ENCODE measurements at places on chromosomes 13 and 19.

DNA sequence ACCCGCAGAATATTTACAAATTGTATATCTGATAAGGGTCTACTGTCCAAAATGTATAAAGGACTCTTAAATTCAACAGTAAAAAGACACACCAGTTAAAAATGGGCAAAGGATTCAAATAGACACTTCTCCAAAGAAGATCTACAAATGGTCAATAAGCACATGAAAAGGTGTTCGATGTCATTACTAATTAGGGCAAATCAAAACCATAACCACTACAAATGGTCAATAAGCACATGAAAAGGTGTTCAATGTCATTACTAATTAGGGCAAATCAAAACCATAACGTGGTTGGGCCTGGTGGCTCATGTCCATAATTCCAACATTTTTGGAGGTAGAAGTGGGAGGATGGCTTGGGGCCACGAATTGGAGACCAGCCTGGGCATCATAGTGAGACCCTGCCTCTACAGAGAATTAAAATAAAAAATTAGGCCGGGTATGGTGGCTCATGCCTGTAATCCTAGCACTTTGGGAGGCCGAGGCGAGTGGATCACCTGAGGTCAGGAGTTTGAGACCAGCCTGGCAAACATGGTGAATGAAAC lies 40.5 kb downstream of the ACTN4 start:
- no peak for DNase-seq

GRCh38 chr13:21364916-21365315 lies 94.2 kb downstream of the ZDHHC20 start:
- DNase-seq = no peak

GRCh38 chr19:48913114-48913889 lies 13.2 kb downstream of the NUCB1 start:
- no peak for DNase-seq

GRCh38 chr13:29583073-29583785 lies 12.3 kb downstream of the SLC7A1 start:
- DNase-seq = no peak

- DNase-seq = no peak
Measured at GRCh38 chr13:109869312-109870237, 83.2 kb upstream of the IRS2 start.

Measured in T-helper 9 cell (primary cell).